RKO (cell line): ENCODE measurements at places on chromosomes 4 and X.

DNA sequence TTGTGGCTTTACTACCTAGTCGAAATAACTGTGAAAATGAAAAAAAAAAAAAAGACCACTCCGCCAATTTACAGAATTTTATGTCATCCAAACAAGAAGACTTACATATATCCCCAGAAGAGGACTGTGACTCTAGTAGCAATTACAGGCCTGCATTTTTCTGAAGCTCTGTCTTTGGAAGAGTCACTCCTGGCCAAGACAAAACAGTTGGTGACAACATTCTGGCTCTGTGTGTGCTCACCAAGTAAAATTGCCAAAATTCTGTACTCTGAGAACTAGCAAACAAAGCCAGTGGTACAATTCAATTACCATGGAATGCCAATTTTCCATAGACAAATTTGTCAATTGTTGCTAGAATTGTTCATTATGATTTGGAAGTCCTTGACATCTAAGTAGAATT lies 311.1 kb downstream of the PDGFC start:
- no peak for DNase-seq

DNA sequence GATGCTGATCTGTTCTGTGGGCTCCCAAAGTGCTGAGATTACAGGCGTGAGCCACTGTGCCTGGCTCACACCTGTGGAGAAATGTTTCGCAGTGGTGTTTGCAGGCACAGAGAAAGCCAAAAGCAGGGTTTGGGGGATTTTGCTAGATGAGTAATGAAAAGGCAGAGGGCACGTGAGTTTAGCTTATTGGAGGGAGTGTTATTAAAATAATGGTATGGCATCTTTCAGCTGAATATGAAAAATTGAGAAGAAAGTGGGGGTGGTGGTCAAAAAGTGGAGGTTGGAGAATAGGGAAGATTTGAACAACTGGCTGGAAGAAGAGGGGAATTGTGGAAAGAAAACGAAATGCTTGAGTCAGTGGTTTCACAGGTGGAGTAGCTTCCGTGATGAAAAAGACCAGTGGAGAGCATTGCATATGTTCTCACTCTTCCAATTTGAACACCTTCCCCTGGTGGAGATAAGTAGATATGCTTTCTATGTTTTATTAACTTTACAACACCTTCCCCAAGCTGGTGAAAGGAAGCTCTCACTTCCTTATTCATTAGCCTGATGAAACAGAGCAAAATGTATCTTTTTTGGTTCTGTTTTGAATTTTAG lies 1.1 kb upstream of the CHST7 start:
- no peak for DNase-seq

- DNase-seq: no peak
These were observed 40.1 kb downstream of the WFS1 start for GRCh38 chr4:6309777-6310176.

GRCh38 chr4:53943345-53944085 lies 120.9 kb downstream of the CHIC2 start:
- DNase-seq: peak; percentile 87

DNA sequence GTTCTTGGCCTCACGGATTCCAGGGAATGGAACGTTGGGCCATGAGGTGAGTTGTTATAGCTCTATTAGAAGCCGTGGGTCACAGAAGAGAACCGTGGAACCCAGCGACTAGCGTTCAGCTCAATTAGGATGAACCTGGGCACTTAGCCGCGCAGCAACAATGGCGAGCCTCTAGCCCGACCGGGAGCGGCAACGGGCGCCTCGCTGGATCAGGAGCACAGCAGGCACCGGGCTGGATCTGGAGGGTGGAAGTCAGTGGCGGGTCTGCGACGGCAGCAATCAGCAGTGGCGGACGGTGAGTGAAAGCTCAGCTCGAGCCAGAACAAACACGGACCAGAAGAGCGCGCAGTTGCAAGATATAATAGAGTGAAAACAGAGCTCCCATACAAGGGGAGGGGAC lies 34.2 kb downstream of the AGA start:
- DNase-seq: no peak

- DNase-seq: no peak
These were observed 19.3 kb upstream of the CLNK start for GRCh38 chr4:10703766-10704429.

DNA sequence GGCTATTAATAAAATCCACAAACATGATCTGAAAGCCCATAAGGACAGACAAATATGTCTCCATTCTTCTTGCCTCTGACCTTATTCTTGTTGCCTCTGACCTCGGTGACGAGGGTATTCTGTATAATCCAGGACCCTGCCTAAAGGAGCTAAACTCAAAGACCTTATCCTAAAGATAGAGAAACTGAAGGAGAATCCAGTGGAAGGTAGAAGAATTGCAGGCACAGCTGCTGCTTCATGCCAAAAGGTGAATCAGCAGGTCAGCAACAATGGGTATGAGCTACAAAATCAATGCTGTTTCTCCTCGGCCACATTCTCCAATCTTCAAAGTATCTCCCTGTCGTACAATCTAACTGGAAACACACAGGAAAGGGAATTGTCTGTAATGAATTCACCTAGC lies 71.4 kb downstream of the INTS6L start:
- DNase-seq: peak; percentile 12

GRCh38 chr4:85756938-85757337 lies 282.0 kb downstream of the ARHGAP24 start:
- DNase-seq: peak; percentile 34

DNA sequence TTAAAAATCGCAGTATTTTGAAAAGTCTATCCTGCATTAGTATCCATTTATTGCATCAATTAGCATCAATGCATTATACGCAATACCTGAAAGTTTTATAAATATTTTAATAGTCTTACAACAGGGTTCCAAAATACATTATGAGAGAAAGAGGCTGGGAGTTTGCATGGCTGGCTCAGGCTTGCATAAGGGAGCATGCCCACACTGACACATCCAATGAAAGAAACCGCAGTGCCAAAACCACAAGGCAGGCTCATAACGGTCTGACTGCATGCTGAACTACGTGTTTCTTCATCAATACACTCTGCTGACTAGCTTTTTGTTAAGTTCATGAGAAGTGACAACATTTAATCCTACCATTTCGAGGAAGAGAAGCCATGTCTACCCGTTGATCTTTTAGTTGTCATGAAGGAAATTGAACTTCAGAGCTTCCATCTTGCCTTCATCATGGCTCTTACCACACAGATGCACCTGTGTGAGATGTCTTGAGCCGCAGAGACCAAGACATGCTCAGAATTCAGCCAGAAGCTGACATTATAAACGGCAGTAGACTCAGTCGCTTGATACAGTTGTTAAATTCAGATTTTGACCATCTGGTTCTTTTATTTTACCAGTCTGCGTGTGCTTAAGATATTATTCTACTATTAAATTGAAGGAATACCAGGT lies 168.8 kb upstream of the FRG1 start:
- DNase-seq: peak; percentile 34

DNA sequence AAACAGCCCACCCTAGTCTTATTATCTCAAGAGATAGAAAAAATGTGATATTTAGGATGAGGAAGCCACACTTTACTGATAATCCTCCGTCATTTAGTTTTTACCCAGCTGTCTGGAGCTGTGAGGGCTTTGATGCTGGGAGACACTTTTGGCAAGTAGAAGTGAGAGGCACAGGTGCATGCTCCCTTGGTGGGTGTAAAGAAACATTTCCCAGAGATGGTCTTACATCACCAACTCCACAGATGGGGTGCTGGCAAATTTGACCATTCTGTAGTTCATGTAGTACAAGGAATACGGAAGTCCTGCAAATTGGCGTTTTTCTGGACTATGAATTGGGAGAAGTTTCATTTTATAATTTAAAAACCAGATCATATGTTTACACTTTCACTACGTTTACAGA lies 28.5 kb downstream of the TRIM61 start:
- no peak for DNase-seq
